GF-D8 (cell line): ENCODE measurements at places on chromosomes 3 and 15.

DNA sequence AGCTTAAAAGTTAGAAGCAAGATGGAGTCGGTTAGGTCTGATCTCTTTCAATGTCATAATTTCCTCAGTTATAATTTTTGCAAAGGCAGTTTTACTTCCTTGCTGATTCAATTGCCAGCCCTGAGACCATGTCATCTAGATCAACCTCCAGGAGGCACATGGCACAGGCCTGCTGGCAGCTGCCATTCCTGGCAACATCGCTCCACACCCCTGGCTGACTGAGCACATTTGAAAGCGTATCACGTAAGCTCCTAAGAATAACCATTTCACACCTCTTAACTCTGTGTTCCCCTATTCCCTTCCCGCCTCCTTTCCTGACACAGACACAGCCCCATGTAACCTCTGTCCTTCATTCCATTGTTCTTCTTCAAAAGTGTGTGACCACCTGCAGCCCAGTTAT is 313.9 kb upstream of the CTNNB1 start:
- no peak for DNase-seq

DNA sequence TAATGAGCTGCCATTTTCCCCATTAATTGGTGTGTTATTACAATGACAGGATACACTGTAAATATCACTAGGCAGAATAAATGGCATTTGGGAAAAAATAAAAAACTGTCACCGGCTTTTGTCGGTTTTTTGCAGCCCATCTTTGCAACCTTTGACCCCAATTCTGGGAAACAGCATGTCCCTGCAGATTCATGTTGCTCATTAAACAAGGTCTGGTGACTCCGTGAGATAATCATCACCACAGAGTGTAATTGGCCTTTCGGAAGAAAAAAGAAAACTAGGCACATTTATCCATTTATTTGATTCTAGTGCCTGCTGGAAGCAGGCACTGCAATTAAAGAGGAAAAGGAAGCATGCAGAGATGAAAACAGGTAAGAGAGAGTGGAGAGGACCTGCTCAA is 64.5 kb downstream of the TRAT1 start:
- DNase-seq, result no peak

DNA sequence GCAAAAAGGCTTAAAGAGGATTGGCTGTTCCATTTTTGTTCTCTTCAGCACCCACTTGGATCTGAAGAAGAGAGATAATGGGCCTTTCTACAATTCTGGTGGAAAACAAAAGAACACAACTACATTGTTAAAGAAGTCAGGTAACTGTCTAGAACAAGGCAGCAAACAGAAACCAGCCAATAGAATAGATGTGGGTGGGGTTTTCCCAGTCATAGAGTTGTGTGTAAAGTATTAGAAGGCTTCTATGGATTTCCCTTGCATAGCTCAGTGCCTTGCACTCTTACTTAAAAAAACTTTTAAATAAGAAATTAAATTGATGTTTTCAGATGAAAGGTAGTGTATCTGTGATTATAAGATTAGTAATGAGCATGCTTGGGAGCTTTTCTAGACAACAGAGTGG is 462.7 kb upstream of the ATP11B start:
- DNase-seq, result no peak

DNA sequence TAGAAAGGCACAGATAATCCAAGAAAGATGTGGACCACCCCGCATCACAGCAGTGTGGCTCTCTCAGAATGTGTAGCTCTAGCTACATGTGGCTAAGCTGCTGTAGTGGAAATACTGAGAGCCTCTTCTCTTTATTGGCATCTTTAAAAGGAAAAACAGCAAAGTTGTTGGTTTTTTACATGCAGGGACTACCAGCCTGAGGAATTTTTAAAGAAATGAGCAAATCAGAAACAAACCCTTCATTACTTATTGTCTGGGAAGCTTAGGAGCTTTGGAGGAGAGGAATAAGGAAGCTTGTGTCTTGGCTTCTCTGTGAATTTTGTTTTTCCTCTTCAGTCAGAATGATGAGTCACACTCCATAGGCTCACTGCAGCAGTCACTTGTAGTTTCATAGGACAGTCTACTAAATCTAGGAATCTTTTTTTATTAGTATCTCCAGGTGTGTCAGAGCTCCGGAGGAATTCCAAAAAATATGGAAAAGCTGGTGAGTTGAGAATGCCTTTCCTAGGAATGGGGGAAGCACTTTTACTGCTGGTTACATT is 27.5 kb downstream of the POLG start:
- DNase-seq, result no peak

GRCh38 chr3:39347586-39347876 is 18.0 kb downstream of the CCR8 start:
- DNase-seq, result no peak

DNA sequence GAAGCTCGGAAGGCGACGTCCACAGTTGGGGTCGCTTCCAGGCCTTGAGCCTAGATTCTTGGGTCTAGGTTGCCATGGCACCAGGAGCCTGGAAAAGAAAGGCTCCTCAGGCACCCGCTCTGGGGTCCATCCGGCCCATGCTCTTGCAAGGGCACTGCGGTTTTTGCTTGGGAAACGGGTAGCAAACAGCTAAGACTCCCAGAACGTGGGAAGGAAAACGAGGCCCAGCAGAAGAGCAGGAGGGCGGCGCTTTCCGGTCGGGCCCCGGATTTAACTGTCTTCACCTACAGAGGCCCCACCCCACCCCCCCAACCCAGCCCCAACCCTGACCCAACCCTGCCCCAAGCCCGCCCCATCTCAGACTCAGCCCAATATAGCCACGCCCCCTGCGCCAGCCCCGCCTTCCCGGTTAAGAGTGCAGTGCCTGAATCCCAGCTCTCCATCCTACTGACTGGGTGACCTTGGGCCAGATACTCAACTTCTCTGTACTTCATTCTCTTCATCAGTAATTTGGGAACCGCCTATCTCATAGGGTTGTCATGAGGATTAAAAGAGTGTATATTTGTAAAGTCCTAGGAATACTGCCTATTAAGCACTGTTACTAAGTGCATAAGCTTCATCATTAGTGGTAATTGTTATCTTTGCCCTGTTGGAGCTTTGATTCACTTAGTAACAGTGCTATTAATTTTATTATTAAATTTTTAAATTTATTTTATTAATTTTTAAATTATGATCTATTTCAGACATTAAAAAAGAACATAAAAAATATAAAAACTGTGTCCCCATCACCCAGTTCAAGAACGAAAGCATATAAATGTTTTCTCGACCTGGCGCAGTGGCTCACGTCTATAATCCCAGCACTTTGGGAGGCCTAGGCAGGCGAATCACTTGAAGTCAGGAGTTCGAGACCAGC is 28.4 kb upstream of the SMAD6 start:
- DNase-seq, result no peak

GRCh38 chr3:149643963-149644362 is 13.9 kb downstream of the WWTR1 start:
- no peak for DNase-seq

- no peak for DNase-seq
Measured at GRCh38 chr3:12758025-12758781, 856 bp downstream of the TMEM40 start.

- no peak for DNase-seq
Measured at GRCh38 chr3:130841357-130841756, 52.5 kb upstream of the ATP2C1 start.

GRCh38 chr3:48621461-48621869 is at the start of gene TMEM89:
TSS of gene TMEM89 (minus strand) at chr3:48621769. CDS start at chr3:48621756, 13 bp downstream.
- DNase-seq, result no peak

- DNase-seq, result no peak
Measured at GRCh38 chr15:74173380-74174218, at the start of gene ISLR. TSS of gene ISLR (plus strand) at chr15:74173710. CDS start at chr15:74174859, 1,149 bp downstream.

DNA sequence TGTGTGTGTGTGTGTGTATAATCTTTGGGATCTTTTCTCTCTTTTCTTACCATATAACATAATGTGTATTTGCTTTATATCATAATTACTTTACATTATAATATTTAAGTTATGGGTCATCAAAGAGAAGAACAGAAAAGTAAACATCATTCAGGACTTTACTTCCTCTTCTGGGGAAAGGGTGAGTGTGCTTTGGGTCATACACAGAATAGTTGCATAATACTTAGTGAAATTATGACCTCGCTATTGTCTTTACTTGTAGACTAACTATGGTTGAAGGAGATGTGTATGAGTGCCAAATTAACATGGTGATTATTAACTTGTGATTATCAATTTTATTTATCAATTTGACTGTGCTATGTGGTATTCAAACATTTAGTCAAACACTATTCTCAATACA is 1086.9 kb downstream of the DIPK2A start:
- DNase-seq, result no peak

- DNase-seq, result no peak
Measured at GRCh38 chr3:51813539-51813938, 34.5 kb upstream of the IQCF6 start.

- DNase-seq, result no peak
Measured at GRCh38 chr15:78763796-78764241, 47.4 kb downstream of the ADAMTS7 start.

- DNase-seq, result no peak
Measured at GRCh38 chr3:79729096-79729495, 38.7 kb downstream of the ROBO1 start.

- no peak for DNase-seq
Measured at GRCh38 chr3:153311541-153311940, 149.5 kb downstream of the RAP2B start.

GRCh38 chr15:41231422-41232226 is 556 bp downstream of the CHP1 start:
- DNase-seq, result no peak

DNA sequence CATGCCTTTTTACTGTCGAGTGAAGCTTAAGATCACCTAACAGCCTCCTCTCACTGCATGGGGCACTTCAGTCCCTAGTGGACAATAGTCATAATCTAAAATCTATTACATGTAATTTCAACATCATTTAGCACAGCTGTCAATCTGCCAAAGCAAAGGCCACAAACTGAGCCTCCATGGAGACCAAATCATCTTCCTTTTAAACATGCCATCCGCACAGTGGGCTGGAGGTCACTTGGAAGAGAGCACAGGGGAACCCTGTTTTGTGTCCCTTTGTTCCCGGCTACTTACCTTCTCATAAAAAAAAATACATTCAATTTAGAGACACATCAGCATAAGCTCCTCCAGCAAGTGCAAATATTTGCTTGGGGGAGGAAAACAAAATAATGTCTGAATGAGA is 167.3 kb downstream of the SQOR start:
- no peak for DNase-seq

- DNase-seq, result no peak
Measured at GRCh38 chr3:189138901-189139610, 32.7 kb upstream of the TPRG1 start.

GRCh38 chr15:81983497-81983896 is 62.3 kb downstream of the MEX3B start:
- no peak for DNase-seq

DNA sequence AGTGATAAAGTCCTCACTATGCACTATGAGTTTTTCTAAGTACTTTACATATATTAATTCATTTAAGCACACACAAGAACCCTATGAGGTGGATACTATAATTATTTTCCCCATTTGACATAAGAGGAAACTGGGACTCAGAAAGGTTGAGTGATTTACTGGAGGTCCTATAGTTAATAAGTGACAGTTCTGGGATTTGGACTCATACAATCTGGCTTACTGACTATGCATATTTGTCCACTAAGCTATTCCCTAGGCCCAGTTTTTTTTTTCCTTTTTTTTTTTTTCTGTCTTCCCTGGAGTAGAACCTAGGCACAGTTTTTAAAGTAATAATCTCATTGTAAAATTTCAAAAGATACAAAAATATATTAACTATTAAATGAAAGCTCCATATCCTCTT is 6.3 kb upstream of the RTP2 start:
- DNase-seq, result no peak

DNA sequence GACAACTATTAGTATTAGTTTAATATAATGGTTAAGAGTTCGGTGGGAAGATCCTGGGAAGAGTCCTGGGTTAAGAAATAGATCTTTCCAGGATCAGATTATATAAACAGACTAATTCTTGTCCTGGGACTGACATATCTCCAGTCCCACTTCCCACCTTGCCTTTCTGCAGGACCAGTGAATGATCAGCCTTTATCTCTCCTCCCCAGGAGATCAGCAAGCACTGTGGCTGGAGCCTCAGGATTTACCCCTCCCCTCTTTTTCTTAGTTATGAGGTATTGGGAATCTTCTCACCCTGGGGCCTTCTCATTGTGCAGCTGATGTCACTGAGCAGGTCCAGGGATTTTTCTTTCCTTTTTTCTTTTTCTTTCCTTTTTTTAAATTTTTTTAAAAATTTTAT is 135.7 kb upstream of the UMPS start:
- no peak for DNase-seq

DNA sequence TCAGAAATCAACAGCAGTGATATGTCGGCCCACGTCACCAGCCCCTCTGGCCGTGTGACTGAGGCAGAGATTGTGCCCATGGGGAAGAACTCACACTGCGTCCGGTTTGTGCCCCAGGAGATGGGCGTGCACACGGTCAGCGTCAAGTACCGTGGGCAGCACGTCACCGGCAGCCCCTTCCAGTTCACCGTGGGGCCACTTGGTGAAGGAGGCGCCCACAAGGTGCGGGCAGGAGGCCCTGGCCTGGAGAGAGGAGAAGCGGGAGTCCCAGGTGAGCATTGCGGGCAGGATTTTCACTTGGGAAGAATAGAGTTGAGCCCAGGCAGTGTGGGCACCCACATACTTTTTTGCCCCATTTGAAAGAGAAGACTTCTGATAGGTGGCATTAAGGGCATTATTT is 57.4 kb downstream of the DNASE1L3 start:
- no peak for DNase-seq

DNA sequence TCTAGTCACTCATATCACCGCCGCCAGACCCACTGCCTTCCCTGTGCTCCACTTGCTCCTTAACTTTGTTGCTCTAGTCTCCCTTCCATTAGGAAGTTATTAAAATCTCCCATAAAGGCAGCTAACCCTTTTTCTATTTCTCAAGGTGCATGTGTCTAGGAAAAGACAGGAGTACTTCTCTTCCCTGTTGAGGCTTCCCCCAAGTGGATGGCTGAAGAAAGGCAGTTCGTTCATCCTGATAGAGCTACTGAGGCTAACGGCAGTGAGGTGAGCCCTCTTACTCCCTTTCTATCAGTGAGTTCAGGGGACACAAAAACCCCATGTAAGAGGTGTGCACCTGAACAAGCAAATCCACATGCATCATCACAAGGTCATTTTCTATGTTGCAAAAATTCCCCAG is 397.8 kb downstream of the IGSF11 start:
- DNase-seq, result no peak

DNA sequence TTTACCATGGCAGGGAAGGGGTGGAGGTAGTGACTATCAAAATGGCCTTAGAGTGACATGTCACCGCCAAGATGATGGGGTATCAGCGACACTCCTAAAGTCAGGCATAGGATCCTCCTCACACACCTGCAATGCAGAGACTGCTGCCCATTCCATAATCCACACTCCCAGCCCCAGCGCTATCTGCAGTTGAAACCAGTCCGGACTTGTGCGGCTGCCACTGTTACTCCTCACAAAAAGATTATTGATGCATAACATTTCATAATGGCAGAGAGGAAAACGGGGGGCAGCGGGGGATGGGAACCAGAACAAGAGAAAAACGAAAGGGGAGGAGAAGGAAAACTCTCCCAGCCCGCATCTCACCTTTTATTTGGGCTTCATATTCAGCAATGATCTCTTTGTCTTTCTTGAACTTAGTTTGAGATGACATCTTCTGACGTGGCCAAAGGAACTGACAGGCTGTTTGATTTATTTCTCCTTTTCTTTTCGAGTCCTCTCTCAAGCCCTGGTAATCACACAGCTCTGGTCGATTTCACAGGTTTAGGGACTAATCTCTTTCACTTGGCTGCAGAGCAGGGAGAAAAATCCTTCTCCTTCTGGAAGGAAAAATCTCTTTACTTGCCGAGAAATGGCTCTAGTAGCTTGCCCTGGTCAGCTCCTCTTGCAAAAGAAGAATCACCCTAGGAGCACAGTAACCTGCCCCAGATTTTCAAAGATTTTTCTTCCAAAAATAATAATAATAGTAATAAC is 749 bp downstream of the SRGAP3 start:
- DNase-seq, result no peak
